ENCODE measurements at places on chromosomes 11 and 22.

GRCh38 chr22:46084376-46084775 lies 66.0 kb upstream of the PPARA start:
- no peak for DNase-seq

DNA sequence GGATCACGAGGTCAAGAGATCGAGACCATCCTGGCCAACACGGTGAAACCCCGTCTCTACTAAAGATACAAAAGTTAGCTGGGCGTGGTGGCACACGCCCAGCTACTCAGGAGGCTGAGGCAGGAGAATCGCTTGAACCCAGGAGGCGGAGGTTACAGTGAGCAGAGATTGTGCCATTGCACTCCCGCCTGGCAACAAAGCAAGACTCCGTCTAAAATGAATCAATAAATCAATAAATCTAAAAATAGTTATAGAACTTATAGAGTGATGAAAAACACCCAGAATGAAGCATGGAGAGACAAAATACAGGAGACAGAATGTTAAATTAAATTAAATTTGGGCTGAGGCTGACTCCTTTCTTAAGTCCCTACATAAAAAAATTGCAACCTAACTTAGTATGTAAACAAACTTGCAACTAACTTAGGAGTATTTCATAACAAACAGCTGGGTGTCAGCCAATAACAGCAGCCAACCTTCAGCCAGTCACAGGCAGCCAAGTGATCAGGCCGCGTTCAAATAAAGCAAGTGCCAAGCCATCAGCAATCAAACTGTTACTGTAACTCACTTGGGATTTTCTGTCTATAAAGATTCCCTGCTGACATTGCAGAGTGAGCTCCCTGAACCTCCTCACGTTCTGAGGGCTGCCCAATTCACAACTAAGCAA lies 7.3 kb upstream of the TP53AIP1 start:
- no peak for DNase-seq

DNA sequence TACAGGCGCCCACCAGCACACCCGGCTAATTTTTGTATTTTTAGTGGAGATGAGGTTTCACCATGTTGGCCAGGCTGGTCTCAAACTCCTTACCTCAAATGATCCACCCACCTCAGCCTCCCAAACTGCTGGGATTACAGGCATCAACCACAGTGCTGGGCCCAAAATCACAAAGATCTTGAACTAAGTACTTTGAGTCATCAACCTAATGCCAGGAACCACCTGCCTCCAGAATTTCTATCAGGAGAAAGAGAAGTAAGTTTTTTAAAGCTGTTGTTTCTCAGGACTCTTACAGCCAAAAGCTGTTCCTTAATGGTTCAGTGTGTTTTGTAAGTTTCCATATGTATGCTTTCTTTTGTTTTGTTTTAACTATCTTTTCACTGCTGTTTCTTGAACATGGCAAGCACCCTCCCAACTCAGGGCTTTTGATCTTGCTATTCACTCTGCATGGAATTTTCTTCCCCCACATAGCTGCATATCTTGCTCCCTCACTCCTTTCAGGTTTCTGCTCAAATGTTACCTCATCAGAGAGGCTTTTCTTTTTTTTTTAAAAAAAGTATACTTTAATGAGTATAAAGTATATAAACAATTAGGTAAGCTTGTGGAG lies 6.0 kb upstream of the PAK1 start:
- no peak for DNase-seq

DNA sequence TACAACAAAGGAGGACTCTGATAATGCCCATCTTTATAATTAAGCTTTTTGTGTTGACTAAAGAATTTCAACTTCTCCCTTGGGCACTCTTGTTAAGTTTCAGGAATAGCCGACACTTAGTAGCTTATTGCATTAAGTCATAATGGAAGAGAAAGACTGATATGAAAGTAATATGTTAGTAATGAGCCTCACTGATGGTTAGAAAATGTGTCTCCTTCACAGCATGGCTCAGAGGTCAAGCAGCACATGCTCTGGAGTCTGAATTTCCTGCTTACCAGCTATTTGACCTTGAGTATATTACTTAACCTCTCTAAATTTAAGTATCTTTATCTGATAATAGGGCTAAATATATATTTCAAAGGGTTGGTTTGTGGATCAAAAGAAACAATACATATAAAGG lies 39.0 kb downstream of the PDGFD start:
- no peak for DNase-seq

DNA sequence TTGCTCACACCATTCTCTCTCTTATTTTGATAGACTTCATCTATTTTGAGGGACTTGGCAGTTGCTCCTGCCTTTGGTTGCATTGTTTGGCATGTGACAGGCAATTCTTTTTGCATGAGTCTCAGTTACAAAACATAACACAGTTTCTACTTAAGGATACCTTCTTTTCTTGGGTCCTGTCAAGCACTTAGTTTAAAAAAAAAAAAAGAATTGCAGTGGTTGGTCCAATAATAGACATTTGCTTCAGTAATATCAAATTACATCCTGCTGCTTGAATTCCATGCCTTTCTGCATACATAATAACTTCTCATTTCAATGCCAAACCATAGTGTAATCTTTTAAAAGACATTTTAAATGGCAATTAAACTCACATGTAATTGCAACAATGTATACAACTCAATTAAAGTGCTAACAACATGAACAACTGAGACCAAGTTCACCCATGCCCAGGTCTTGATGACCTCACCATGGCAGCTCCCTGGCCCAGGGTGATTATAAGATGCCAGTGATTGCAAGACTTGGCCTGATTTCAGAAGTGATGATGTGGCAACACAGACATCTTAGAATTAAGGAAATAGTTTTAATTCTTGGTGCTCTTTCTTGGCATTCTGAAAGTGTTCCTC lies 32.2 kb upstream of the PLET1 start:
- no peak for DNase-seq

- DNase-seq, result no peak
These were observed 22.9 kb upstream of the TLCD5 start for GRCh38 chr11:120302001-120302805.

GRCh38 chr11:118016104-118016503 lies 29.9 kb downstream of the IL10RA start:
- DNase-seq, result no peak

DNA sequence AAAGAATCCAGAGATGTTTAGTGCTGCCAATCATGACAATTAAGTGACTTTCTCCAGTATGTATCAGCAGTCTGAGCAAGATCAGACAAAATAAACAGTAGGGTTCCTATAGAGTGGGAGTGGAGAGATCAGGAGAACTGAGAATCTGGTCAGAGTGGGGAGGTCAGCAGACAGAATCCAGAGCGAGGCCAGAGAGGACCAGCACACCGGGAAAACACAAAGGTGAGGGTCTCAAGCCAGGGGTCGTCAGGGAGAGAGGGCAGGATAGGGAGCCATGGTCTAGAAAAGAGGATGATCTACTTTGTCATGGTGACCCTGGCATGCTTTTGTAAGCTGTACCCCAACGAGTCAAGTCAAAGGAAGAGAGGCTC lies 39.2 kb downstream of the MAPK1 start:
- no peak for DNase-seq

DNA sequence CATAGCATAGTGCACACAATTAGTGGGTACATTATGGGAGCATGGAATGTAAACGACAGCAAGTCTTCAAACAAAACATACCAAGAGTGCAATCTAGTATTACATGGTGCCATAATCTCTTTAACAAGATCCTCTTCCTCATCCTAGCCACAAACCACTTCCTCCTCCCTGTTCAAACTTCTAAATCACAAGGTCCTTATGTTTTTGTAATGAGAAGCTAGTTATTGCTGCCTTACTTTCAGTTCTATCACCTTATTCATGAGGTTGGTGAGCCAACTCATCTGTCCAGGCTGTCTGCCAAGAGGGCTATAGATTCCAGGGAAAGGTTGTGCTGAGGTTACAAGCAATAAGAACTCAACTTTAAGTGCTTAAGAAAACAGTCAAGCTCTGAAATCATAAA lies 195.4 kb upstream of the ARHGAP20 start:
- no peak for DNase-seq

DNA sequence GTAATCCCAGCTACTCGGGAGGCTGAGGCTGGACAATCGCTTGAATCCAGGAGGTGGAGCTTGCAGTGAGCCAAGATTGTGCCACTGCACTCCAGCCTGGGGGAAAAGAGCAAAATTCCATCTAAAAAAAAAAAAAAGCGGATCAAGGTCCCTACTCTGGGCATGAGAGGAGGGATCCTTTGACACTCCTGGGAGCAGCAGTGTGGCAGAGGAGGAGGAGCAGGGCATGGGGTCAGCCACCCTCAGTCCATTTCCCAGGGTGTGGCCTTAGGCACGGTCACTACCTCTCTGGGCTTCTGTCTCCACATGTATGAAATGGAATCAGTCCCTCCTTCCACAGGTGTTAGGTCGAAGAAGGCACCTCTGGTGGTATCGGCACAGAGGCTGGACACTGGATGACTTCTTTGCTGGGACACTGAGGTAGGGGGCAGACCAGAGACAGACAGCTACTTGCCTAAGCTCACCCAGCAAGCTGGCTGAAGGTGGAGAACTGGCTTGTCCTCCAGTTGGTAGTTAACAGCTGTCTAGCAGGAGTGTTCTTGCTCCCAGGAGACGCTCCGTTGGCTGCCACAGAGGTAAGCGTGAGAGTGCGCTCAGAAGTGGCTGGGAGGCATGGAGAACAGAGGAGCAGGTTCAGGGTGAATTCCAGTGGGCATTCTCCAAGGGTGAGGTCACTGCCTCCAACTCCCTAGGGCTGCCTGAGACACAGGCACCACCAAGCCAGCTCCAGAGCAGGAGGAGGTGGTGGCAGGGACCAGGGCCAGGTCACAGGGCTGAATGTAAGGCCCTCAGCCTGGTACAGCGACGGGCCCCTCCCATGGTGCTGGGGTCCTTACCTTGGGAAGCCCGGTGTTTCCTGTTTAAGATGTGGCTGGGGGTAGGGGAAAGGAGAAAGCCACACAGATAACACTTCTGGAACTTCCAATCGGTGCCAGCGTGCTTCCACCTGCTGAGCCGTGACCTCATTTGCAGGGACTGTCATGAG lies 19.5 kb downstream of the TXN2 start:
- no peak for DNase-seq

DNA sequence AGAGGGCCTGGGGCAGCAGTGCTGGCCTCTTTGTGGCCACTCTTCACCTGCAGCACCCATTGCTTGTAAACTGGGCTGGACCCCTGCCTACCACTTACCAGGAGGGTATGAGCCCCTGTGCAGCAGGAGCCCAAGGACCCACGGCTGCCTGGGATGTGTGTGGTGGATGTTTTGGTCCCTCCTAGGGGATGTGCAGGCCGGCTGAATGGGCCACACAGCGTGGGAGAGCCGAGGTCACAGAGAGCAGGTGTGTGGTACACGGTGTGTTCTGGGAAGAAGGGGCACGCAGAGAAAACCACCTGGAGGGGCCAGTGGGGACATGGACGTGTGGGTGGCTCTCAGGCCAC lies 19.3 kb upstream of the GNB1L start:
- DNase-seq, result no peak

DNA sequence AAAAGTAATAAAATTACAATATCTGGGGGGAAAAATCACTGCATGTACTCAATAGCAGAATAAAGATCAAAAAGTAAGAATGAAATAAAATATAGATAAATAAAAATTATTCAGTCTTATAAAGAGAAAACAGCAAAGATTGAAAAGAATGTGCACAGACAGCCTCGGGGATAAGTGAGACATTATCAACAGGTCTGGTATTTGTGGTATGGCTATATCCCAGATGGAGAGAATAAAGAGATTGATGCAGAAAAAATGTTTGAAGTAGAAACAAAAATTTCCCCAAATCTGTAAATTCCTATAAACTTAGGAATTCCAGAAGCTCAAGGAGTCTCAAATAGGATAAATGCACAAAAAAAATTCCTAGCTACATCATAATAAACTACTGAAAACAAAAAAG lies 74.5 kb upstream of the LUZP2 start:
- no peak for DNase-seq

DNA sequence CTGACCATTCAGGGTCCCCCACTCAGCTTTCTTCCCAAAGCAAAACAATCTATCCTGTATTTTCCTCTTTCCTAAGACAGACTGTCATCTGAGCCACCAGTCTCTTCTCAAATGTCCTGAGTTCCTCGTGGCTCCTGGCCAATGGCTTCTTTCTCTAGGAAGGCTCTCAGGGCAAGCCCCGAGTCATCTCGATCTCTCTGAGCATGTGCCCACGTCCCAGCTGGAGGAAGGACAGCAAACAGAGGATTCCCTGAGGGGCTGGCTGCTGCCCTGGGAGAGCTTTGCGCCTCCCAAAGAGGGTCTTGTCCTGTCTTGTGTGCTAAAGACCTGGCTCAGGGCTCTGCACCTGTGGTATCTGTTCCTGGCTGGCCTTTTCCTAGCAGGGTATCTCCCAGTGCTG lies 8.3 kb downstream of the SLC37A2 start:
- DNase-seq, result no peak

DNA sequence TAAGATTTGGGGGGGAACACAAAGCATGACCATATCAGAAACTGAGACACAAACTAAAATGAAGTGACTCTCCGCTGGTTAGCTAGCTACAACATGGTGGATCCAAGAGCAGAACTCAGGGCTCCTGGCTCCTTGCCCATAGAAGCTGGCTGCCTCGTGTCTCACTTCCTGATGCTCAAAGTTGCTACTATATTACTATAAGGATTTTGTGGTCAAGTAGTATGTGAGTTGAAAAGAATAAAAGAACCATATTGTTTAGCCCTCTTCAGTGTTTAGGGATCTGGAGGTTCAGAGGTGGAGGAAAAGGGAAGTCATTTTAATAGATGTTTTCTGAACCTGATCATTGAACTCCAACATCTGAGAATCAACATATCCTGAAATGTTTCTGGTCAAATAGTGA lies 16.9 kb upstream of the SIK2 start:
- DNase-seq, result no peak

GRCh38 chr22:32058656-32059260 lies 15.7 kb downstream of the SLC5A1 start:
- DNase-seq, result no peak

DNA sequence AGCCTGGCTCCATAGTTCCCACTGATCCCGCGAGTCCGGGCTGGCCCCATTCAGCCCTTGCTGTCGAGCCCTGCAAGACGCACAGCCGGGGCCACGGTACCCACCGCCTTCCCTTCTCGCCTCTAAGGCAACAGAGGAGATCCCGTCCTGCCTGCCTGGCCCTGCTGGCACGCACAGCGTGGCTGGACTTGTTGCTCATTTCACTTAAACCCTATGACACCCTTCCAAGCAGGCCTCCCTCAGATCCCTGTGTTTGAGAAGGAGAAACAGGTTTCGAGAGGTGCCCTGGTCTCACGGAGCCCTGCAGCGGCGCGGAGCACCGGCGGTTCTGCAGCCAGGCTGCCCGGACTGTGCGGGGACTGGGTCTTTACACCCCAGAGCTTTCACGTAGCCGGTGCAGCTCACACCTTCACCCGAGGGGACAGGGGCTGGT lies 1048.4 kb downstream of the BRD1 start:
- DNase-seq, result no peak

DNA sequence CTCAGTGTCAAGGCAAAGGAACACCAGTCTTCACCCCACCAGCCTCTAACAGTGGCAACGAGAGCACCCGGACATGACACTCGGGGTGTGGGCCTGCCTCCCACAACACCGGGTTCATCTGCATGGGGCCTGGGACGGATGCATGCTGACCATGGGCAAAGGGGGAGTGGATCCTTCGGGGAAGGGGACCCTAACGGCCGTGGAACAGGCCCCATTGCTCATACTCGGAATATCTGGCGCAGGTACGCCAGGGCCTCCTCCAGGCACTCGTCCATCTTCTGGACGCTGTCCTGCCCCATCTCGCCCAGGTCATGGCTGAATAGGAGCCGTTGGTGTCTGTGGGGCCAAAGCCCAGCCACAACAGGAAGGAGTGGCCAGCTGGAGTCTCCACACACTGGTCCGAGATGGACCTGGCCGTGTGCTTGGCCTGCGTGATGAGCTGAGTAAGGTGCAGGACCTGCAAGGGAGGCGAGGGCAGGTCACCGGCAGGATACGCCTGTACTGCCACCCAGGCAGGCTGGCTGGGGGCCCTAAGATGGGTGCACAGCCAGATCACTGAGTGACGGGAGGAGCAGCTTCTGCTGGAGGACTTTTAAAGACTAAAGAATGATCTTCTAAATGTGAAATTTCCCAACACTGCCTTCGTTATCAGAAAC lies 96.8 kb downstream of the MED15 start:
- DNase-seq, result no peak

All from amygdala (tissue), 56 donors.